CD8-positive, alpha-beta memory T cell (primary cell): ENCODE measurements at places on chromosomes 12 and 14.

- no peaks in the 10 kb centered on the region for H3K36me3 ChIP-seq
- no peaks in the 10 kb centered on the region for H3K27me3 ChIP-seq
- no peaks in the 10 kb centered on the region for H3K4me1 ChIP-seq
- no peak for DNase-seq
- H3K4me3 ChIP-seq: no peak overlapping the region
These were observed 75.4 kb downstream of the IFT81 start for GRCh38 chr12:110199339-110200123.

GRCh38 chr12:45214749-45215418, 1.0 kb upstream of the ANO6 start:
- H3K27ac ChIP-seq: peak overlapping the region; percentile 85
- H3K27me3 ChIP-seq: no peaks in the 10 kb centered on the region
- H3K4me3 ChIP-seq: peak overlapping the region; percentile 94
- peaks cover 22% of the 10 kb centered on the region for H3K4me1 ChIP-seq
- H3K36me3 ChIP-seq: no peaks in the 10 kb centered on the region

DNA sequence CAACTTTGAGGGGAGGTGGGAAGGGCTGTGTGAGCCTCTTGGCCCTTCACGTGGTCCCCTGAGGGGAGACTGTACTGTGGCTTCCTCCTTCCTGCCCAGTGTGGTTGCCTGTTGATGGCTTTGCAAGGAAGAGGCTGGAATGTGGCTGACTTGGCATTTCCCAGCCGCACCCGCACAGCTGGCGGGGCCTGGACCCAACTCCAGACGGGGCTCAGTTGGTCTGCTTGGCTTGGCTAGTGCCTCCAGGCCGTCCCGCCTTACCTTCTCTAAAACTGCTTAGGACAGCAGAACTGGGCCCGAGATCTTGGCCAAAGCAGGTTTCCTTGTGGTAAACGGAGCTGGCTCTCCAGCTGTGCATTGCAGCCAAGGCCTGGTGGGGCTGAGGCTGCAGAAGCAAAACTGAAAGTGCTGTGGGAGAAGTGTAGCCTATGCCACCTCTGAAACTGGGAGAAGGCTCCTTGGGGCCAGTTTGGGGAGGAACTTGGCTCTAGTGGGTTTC, 139.5 kb downstream of the SMOC1 start:
- no peak overlapping the region for H3K4me3 ChIP-seq
- no peak overlapping the region for H3K27ac ChIP-seq
- no peaks in the 10 kb centered on the region for H3K36me3 ChIP-seq

DNA sequence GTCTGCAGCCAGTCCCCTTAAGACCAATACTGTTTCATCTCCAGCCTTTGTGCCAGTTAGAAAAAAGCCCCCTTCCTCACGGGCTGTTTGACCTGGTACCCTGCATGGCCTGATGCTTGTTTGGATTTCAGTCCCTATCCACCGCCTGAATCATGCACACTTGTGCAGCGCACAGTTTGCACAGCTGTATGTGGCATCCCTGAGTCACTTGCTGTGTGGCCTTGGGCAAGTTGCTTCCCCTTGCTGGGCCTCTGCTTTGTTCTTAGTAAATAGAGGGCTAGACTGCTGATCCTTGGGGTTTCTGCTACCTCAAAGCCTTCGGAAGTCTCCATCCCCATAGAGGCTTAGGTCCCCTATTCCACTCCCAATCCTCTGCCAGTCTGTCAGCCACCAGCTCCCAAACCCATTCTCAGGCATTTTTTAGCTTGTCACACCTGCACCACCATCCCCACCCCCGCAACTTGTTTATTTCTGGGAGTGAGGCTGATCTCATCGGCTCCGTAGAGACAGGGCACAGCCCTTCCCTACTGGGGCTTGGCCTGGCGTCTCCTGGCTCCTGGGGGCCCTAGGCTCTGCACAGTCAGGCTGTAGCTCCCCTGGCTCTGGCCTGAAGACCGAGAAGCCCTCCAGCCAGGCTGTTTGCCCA, 8.8 kb downstream of the KRT80 start:
- H3K27me3 ChIP-seq: no peaks in the 10 kb centered on the region
- H3K36me3 ChIP-seq: no peaks in the 10 kb centered on the region
- H3K27ac ChIP-seq: no peak overlapping the region

- DNase-seq: no peak
- H3K36me3 ChIP-seq: no peaks in the 10 kb centered on the region
- H3K4me1 ChIP-seq: no peaks in the 10 kb centered on the region
- H3K27ac ChIP-seq: no peak overlapping the region
- H3K27me3 ChIP-seq: no peaks in the 10 kb centered on the region
These were observed 739.9 kb downstream of the SLC16A7 start for GRCh38 chr12:60335745-60336144.

DNA sequence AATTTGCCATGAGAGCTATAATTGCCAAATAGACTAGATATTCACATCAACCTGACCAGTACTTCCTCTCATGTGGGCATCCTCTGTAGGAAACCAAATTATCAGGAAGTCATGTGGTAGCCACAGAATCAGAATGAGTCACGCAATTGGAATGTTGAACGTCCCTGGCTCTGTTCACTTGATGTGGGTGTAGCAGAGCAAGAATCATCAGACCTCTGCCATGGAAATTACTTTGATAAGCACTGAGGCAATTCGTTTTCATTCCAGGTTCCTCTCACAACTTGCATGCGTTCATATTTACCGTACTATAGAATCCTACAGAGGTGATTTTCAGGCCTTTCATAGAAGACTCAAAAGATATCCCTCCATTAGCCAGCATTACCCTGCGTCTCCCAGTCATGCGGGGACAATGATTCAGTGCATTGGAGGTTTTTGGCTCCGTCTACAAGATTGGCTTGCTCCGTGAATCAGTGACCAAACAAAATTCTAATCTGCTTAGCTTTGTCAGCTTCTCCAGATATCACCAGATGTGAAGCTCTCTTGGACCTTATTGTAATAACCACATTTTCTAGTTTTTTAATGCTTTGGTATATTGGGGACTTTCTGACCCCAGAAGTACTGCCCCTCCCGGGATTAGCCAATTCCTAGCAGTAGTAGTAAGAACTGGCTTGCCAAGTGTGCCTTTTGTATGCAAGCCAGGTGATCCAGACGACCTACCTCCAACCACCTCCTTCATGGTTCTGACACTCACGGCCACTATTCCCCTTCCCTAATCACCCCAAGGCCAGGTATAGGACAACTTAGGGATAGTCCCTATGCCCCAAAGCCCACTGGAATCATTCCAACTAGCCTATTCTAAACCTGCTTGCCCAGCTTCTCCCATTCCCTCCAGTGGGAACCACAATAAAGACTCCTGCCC, 133.4 kb downstream of the KICS2 start:
- no peaks in the 10 kb centered on the region for H3K36me3 ChIP-seq
- H3K27ac ChIP-seq: no peak overlapping the region
- no peak for DNase-seq
- no peaks in the 10 kb centered on the region for H3K4me1 ChIP-seq

DNA sequence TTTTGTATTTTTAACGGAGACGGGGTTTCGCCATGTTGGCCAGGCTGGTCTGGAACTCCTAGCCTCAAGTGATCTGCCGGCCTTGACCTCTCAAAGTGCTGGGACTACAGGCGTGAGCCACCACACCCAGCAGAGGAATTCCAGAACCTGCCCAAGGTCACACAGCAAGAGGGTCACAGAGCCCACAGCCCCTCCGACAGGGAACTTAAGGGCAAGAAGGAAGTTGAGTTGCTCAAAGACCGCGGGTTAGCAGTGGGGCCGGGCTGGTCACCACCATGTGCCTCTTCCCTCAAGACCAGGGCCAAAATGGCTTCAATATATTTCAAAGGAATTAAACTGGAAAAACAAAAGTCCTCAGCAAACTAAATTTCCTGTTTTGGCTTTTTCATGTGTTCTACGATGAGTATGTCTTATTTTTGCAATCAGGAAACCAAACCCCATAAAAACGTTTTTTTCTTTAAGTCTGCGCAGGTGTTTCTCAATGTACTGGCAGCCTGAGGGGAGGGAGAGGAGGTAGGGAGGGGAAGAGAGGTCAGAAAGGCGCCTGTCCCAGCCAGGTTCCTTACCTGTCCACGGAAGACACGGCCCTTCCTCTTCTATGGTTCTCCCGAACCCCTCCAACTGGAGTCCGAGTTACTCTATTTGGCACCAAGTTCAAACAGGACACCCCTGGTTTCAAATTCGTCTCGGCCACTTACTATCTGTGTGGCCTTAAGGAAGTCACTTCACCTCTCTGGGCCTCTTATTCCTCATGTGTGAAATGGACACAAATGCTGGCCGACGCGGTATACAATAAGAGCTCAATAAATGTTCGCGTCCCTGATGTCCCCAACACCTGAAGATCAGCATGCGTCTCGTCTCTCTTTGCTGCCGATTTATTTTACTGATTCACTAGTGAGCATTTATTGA, 778 bp downstream of the SLC8B1 start:
- peak overlapping the region; percentile 57 for H3K27ac ChIP-seq
- no peaks in the 10 kb centered on the region for H3K27me3 ChIP-seq
- DNase-seq: no peak
- peaks cover 4% of the 10 kb centered on the region for H3K36me3 ChIP-seq
- H3K4me3 ChIP-seq: peak overlapping the region; percentile 78
- H3K4me1 ChIP-seq: peaks cover 22% of the 10 kb centered on the region

- H3K4me1 ChIP-seq: no peaks in the 10 kb centered on the region
- no peak overlapping the region for H3K27ac ChIP-seq
- no peak for DNase-seq
- no peak overlapping the region for H3K4me3 ChIP-seq
- no peaks in the 10 kb centered on the region for H3K27me3 ChIP-seq
These were observed 242.6 kb upstream of the FKBP4 start for GRCh38 chr12:2552000-2552756.

DNA sequence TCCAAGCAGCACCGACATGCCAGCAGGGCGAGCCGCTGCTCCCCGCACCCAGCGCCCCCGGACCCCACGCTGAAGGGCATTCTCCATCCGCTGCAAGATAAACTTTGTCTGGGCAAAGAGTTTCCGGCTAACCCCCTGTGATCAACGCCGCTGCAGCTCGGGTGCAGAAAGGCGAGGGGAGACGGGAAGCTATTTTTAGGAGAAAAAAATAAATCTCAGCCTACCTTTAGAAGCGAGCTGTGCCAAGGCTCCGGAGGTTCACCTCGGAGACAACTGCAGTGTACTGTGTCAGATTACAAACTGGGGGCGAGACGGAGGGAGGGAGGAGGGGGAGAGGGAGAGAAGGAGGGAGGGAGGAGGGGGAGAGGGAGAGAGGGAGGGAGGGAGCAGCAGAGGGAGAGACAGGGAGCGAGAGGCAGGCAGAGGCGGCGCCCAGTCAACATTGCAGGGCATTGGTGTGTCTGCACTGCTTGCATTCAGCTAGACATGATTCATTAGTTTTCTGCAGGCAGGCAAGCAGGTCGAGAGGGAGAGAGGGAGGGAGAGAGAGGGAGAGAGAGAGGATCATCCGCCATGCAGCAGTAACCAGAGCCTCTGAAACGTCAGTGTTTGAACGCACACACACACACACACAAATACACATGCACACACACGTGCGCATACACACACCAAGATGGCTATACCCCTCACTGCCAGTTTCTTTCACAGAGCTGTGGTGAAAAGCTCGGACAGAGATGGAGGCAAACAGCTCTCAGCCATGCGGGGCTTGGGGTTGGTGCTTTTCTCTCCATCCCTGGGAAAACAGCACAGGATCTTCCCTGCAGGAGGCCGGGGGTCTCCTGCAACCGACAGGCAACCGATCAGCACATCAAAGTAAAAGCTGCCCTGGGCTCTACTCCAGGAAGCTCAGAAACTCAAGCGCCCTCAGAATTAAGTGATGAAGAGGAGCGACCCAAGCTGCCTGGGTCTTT, at the start of gene RIMBP2:
Gene RIMBP2, minus strand, starts transcription at position 302 of the 971 bp plus-strand sequence. CDS start 237,286 bp downstream, outside the sequence.
- no peaks in the 10 kb centered on the region for H3K36me3 ChIP-seq
- DNase-seq: no peak
- H3K27me3 ChIP-seq: peaks cover 4% of the 10 kb centered on the region
- H3K27ac ChIP-seq: no peak within 1 kb of the TSS
- H3K4me3 ChIP-seq: no peak within 1 kb of the TSS

DNA sequence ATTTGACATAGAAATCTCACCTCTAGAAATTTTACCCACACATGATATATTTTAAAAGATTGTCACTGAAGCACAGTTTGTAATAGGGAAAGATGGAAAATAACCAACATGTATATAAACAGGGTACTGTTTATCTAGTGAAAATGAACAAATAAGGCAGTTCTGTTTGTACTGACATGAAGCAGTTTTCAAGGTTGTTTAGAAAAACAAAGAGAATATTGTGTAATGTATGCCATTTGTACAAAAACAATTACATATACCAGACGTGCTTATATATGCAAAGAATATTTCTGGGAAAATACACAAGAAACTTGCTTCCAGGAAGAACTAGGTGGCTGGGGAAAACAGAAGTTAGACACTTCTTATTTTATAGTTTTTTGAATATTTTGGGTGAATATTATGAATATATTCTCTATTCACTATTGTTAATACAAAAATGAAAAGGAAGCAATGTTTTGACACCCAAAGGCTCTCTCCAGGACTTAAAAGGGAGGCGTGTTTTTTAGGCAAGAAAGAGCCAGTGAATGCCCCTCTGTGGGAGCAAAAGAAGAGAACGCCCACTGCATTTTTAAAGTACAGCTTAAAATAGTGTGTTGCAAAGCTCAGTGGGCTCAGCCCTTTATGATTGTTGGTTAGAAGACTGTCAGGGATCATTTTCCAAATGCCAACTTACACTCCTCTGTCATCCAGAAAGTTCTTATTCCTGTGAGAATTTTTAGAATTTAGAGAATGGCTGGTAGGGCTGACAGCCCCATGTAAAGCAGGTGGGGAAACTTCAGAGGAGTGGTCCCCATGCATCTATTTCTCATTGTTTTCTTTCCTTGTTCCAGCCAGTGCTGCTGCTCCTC, 59.6 kb upstream of the FERMT2 start:
- no peak overlapping the region for H3K27ac ChIP-seq
- H3K4me1 ChIP-seq: no peaks in the 10 kb centered on the region
- DNase-seq: no peak
- H3K27me3 ChIP-seq: no peaks in the 10 kb centered on the region
- no peaks in the 10 kb centered on the region for H3K36me3 ChIP-seq
- H3K4me3 ChIP-seq: no peak overlapping the region

DNA sequence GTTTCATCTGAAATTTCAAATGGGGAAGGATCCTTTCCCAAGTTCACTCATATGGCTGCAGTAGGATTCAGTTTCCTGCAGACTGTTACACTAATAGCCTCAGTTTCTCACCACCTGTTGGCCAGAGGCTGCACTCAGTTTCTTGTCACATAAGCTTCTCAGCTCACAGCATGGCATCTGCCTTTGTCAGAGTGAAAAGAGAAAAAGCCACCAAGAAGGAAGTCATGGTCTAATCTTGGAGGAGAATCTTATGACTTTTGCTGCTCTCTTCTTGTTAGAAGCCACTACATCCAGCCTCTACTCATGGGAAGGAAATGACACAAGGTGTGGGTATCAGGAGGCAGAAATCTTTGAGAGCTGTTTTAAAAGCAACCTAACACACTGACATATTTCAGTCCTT, 39.4 kb upstream of the BTG1 start:
- peaks cover 37% of the 10 kb centered on the region for H3K4me1 ChIP-seq
- DNase-seq: peak; percentile 44

DNA sequence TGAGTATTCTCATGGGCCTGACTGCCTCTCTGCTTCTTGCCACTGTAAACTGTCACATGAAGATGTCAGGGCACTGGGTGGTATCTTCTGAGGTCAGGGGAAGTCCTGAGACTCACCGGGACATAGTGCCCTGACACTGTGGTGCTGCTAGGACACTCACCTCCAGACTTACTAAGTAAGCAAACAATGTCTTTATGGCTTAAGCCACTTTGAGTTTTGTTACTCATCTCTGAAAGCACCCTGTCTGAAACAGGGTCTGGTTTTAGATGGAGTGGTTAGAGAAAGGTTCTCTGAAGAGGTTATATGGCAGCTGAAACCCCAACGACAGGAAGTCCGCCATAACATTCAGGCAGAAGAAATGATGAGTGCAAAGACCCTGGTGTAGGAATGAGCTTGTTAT, 22.7 kb downstream of the GPR19 start:
- no peaks in the 10 kb centered on the region for H3K36me3 ChIP-seq
- H3K4me1 ChIP-seq: no peaks in the 10 kb centered on the region
- H3K27ac ChIP-seq: no peak overlapping the region
- H3K27me3 ChIP-seq: no peaks in the 10 kb centered on the region
- no peak overlapping the region for H3K4me3 ChIP-seq
- no peak for DNase-seq
